Astrocyte (in vitro differentiated cells and primary cell): ENCODE measurements at places on chromosomes 7 and 10. TPM values are rescaled to one million over a fixed set of nuclear protein-coding genes. Genes with fewer than 3 reads are reported as not detected.

Gene AUTS2
- total RNA-seq: 68.2 and 73.2 TPM in 2 replicates

Gene CYP26C1
- total RNA-seq: not detected in 2 replicates

Gene CFAP70
- 1.2 and 1.3 TPM in 2 replicates for total RNA-seq

Gene ASB4
- total RNA-seq: not detected in 2 replicates

Gene EGFR
- total RNA-seq: 22.0 and 27.3 TPM in 2 replicates

- H3K36me3 ChIP-seq: no peaks in the 10 kb centered on the region
- no peaks in the 10 kb centered on the region for H3K27me3 ChIP-seq
- H3K4me1 ChIP-seq: no peaks in the 10 kb centered on the region
- no peak overlapping the region for H3K27ac ChIP-seq
- DNase-seq: no peak
- no peak overlapping the region for H3K4me3 ChIP-seq
Measured at GRCh38 chr10:111392910-111393309, 316.1 kb downstream of the ADRA2A start.

DNA sequence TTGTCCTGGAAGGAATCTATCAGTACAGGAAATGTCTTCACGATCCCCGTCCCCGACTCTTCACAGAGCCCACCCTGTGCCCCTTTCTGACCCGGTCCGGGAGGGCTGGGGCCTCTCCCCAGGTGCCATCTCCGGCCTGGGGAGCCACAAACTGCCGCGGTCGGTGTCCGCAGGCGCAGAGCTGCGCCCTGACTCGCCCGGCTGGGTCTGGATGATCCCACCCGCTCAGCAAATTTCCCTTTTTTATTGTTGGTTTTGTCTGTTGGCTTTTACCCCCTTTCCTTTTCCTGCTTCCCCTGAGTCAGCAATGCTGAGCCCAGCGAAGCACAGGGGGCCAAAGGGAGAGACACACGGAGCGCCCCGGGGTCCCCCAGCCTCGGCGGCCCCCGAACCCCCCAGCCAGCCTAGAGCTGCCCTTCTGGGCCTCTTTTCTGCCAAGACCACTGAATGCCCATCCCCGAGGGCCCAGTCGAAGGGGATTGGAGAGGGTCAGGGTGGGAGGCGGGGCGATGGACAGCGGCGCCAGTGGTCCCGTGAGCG is 30.9 kb downstream of the LEP start:
- H3K4me1 ChIP-seq: peaks cover 8% of the 10 kb centered on the region
- peaks cover 45% of the 10 kb centered on the region for H3K27me3 ChIP-seq
- no peaks in the 10 kb centered on the region for H3K36me3 ChIP-seq
- H3K4me3 ChIP-seq: no peak overlapping the region

GRCh38 chr10:15084502-15084922 is 4.1 kb downstream of the ACBD7 start:
- peak; percentile 99 for DNase-seq
- H3K36me3 ChIP-seq: no peaks in the 10 kb centered on the region
- peaks cover 8% of the 10 kb centered on the region for H3K4me1 ChIP-seq

GRCh38 chr7:30285536-30286284 is 1.3 kb downstream of the ZNRF2 start:
- no peak overlapping the region for H3K27ac ChIP-seq
- H3K4me3 ChIP-seq: peak overlapping the region; percentile 76
- H3K27me3 ChIP-seq: no peaks in the 10 kb centered on the region
- peak; percentile 63 for DNase-seq

DNA sequence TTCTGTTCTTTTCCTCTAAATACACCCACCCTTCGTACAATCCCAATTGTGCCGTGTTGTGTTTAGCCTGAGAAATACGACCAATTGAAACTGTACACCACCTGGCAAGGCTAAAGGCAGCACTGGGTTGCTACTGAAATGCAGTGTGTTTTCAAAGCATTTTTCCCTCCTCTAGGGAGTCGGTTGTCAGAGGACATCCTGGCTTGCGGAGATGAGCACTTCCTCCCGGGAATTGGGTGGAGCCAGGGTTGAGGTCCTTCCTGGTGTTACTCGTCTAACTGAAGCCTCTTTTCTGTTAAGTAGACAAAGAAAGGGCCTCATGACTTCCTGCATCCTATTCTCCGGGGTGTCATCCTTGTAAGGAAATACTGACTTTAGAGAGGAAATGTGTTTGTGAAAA is 133.5 kb downstream of the MTPAP start:
- H3K27ac ChIP-seq: no peak overlapping the region
- H3K27me3 ChIP-seq: peaks cover 2% of the 10 kb centered on the region
- H3K36me3 ChIP-seq: no peaks in the 10 kb centered on the region
- DNase-seq: no peak

GRCh38 chr10:112303528-112303927 is 20.3 kb downstream of the TECTB start:
- H3K36me3 ChIP-seq: no peaks in the 10 kb centered on the region
- no peaks in the 10 kb centered on the region for H3K27me3 ChIP-seq
- H3K4me1 ChIP-seq: no peaks in the 10 kb centered on the region
- H3K27ac ChIP-seq: no peak overlapping the region
- DNase-seq: no peak

DNA sequence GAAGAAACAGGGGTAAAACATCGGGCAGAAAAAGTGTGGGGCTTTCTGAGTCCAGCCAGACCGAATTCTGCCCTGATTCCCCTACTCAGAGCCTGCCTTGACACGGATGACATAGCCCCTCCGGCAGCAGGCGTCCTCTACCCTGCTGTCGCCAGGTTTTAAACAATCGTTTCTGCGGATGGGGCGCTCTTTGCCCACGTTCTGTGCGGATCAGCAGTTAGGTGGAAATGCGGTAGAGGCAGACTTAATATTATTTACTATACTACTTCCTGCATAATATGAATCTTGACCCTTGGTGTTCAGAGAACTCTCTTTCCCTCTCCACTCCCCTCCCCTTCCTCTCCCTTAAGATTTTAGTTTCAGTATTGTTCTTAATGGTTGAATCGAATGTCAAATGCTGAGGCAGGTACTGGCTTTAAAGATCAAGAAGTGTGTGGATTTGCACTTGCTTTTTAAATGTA is 2.4 kb downstream of the GATA3 start:
- no peaks in the 10 kb centered on the region for H3K36me3 ChIP-seq
- no peak overlapping the region for H3K4me3 ChIP-seq
- peaks cover 22% of the 10 kb centered on the region for H3K4me1 ChIP-seq
- H3K27ac ChIP-seq: no peak overlapping the region
- DNase-seq: no peak
- H3K27me3 ChIP-seq: peaks cover 49% of the 10 kb centered on the region

DNA sequence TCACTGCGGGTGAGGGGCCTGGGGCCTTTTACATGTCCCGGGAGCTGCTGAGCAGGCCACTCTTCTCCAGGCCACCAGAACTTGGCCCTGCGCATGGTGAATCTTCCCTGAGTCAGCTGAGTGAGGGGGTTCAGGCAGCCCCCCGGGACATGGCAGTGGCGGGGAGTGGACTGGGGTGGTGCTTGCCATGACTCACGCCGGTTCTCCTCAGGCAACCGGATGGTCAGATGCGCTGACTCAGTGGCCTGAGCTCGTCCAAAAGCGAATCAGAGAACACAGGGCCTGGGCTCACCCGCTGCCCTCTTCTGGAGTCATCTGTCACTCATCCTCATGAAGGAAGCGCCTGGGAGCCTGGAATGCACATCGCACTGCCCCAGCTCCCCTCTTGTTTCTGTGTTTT is 33.5 kb downstream of the HTRA1 start:
- no peaks in the 10 kb centered on the region for H3K36me3 ChIP-seq
- peak; percentile 85 for DNase-seq
- no peaks in the 10 kb centered on the region for H3K27me3 ChIP-seq
- peaks cover 48% of the 10 kb centered on the region for H3K4me1 ChIP-seq
- peak overlapping the region; percentile 62 for H3K27ac ChIP-seq
- peak overlapping the region; percentile 34 for H3K4me3 ChIP-seq

GRCh38 chr10:71580926-71581325 is 138.7 kb downstream of the C10orf105 start:
- H3K27me3 ChIP-seq: peaks cover 4% of the 10 kb centered on the region
- H3K4me3 ChIP-seq: no peak overlapping the region
- no peaks in the 10 kb centered on the region for H3K36me3 ChIP-seq
- H3K4me1 ChIP-seq: peaks cover 20% of the 10 kb centered on the region
- H3K27ac ChIP-seq: no peak overlapping the region
- no peak for DNase-seq

DNA sequence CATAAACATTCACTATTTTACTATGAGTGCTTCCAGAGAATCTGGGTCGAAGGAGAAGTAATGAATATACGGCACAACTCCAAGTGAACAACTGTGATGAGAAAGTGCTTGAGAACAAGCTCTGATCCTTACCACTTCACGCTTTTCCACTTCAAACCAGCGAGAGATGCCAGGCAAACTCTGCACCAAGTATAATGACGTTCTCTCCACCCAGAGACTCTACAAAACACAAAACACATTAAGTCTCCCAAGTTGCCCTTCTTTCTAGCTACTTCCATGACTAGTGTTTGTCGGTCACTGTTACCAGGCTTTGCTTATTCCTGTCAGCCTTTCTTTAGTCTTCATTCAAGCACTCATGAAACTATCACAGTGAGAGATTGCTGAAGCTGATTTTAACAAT is 193.1 kb upstream of the IMMP2L start:
- H3K27me3 ChIP-seq: no peaks in the 10 kb centered on the region
- DNase-seq: no peak
- no peaks in the 10 kb centered on the region for H3K36me3 ChIP-seq
- H3K4me1 ChIP-seq: no peaks in the 10 kb centered on the region
